ENCODE measurements at places on chromosomes 5 and 9.

DNA sequence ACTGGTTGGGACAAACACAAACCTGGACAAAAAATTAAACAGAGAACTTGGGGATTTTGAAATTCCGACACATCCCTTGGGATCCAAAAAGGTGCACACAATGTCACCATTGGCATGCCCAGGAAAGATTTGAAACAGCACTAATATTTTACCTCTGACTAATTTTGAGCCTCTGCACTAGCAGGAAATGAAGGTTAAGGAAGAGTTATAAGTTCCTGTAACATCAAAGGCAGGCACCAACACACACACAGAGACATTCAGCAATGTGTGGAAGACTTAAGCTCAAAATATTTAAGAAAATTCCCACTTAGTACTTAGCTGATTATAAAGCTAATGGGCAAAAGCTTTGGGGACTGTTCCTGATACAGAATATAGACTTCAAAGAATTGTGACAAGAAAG is 247.0 kb downstream of the CDH9 start:
- no peak for DNase-seq

GRCh38 chr5:163963881-163964280 is 458.5 kb downstream of the MAT2B start:
- no peak for DNase-seq

DNA sequence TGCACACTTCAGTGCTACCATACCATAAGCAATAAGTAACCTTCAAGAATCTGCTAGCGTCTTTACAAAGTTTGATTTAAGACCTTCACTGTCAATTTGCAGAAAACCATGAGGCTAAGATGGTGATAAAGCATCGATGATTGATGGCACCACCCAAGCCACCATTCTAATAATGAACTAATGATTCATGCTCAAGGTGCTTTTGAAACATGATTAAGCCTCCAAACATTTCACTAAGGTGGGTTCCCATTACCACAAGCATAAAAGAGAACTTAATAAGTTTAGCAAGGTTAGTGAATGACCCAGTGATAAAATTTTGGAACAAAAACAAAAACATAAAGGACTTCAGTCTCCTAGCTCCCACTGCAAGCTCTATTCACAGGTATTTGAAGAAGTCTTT is 214.7 kb downstream of the FBXL17 start:
- no peak for DNase-seq

DNA sequence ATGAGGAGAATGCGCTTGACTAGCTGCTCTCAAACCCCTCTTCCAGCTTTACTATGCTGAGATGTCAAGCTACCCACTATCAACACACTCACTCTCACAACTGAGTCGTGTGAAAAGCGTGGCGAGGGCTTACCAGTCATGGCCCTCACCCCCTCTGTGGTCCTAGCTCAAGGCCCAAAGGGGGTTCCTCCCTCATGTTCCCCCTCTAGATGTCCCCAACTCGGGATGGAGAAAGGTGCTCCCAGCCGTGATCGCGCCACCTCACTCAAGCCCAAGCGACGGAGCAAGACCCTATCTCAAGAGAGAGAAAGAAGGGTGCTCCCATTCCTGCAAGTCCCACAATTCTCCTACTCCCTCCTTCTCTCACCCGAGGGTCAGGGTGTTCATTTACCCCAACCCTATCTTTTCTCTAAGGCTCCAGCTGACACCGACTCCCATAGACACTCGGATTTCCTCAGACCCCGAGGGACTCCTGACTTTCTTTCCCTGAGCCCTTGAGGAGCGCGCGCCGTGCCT is 559 bp downstream of the SLC38A9 start:
- DNase-seq = no peak

DNA sequence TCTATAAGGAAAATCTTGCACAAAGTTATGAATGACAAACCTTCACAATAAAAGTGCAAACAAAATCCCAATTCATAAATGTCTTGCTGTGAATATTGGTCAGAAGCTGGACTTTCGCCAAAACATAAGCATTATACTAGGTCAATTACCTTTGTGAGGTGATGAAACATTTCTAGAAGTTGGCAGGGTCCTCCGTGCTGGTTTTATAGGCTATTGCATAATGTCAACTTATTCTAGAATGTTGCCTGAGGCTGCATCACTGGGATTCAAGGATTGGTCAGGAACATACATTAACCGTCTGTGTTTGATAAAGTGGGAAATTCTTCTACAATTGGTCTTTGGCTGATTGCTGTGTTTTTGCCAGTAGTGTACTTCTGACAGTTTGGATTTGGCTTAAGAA is 49.8 kb upstream of the PALM2AKAP2 start:
- DNase-seq = no peak

GRCh38 chr9:19568946-19569345 is 160.1 kb downstream of the ACER2 start:
- no peak for DNase-seq

DNA sequence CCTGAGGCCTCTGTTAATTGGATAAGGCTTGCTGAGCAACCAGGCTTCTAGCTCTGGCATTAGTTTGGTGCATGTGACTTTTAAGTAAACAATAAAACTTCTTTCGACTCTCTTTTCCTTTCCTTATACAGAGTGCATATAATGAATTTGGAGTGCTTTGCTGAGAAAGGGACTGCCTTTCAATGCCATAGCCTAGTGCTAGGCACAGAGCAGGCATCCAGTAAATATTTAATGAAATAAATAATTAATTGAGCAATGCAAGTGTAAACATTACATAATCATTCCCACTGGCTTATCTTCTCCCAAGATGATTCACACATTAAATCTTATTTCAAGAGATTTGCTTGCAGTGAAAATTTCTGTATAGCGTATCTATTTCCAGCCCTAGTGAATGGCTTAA is 74.1 kb downstream of the NMUR2 start:
- no peak for DNase-seq

- DNase-seq = no peak
Observed at GRCh38 chr5:107743373-107744000, 72.8 kb upstream of the EFNA5 start.

DNA sequence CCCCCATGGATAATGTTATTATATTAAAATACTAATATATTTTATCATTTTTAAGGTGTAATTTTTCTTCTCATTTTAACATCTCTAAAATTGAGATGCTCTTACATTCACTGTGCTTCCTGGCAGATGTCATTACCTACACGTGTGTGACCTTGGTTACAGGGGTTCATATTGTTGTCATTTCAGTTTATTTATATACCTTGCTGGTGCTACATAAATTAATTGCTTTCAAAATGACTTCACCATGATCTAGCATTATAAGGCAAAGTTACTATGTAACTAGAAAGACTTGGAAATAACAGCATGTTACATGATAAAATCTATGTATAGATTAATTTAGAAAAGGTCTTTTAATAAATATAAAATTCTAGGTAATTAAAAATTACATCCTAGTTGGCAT is 60.9 kb downstream of the ARHGEF28 start:
- no peak for DNase-seq
